ENCODE measurements at places on chromosomes 16 and 17.

DNA sequence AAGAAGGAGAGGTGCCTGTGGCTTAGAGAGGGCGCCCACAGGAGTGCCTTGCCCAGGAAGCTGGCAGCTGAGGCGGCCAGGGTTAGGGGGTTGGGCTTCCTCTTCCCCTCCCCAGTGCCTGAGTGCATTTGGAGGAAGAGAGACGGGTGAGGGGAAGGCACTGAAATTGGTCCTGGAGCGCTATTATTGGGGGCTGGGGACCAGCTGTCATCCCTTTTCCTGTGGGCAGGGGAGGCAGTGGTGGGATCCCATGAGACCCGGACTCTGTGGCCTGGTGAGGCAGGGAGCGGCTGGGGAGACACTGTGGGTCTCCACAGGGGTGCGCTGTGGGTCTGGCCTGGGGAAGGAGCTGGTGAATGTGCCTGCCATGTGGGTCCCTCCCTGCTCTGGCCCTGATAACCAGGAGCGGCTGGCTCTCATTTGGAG lies 259.7 kb downstream of the SEC14L1 start:
- DNase-seq = peak; percentile 63

- DNase-seq = no peak
Measured at GRCh38 chr16:71585318-71585703, 8.4 kb upstream of the TAT start.

GRCh38 chr17:1050246-1050995 lies 53.5 kb downstream of the TIMM22 start:
- peak; percentile 28 for DNase-seq

- DNase-seq = no peak
Measured at GRCh38 chr16:70493802-70494201, 29.6 kb downstream of the COG4 start.

- no peak for DNase-seq
Measured at GRCh38 chr16:14378689-14379467, 251.2 kb downstream of the PARN start.

- DNase-seq = no peak
Measured at GRCh38 chr17:42185621-42185930, 324 bp upstream of the HCRT start.

- DNase-seq = no peak
Measured at GRCh38 chr16:87457061-87457611, 35.7 kb downstream of the ZCCHC14 start.

- no peak for DNase-seq
Measured at GRCh38 chr17:48148854-48149786, 41.6 kb downstream of the SNX11 start.

- DNase-seq = peak; percentile 15
Measured at GRCh38 chr16:2767891-2768290, 9.2 kb downstream of the ELOB start.

GRCh38 chr16:84774810-84775209 lies 45.0 kb upstream of the CRISPLD2 start:
- no peak for DNase-seq

- peak; percentile 77 for DNase-seq
Measured at GRCh38 chr17:27379888-27380533, 76.2 kb upstream of the KSR1 start.

- DNase-seq = peak; percentile 67
Measured at GRCh38 chr17:8019665-8020650, 17.5 kb downstream of the GUCY2D start.

DNA sequence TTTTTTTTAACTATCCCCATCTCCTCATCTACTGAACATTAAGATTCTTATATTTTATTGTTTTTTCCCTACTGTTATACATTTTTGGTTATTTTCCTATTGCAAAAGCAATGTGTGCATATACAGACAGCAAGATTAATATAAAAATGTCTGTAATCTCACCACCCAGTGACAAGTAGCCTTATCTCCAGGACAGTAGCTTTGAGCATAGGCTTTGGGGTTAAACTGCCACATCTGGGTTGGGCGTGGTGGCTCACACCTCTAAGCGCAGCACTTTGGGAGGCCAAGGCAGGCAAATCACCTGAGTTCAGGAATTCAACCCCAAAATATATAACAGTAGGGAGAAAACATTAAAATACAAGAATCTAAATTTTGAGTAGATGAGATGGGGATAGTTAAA lies 27.4 kb upstream of the SSTR2 start:
- no peak for DNase-seq

DNA sequence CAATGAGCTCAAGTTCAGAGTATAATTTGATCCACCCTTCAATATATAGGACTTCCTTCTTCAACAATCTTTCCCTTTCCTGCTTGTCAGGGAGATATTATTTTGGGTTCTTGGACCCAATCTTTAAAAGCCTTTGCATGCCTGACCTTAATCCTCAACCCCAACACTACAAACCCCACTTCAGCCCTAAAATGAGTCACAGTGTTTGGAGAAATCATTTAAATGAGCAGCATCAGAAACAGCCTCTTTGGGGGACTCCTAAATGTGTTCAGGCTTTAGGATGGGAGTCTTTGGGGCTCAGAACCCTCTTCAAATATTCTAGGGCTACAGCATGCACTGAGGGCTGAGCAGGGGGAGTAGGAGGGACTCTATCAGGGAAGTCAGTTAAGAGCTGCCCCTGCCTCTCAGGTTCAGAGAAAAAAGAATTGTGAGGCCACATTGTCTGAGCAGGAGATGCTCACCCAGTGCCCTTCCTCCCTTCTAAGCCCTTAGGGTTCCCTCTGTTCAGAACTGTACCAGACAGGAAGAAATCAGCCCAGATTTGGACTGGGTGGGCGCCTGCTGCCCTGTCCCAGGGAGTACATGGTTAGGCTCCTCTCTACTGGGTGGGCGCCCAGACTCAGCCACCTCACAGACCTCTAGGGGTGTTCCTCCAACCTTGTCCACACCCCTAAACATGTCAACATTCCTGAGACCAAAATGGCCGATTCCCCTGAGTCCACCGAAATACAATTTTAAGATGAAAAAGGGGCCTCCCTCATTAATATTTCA lies 5.0 kb downstream of the NEUROD2 start:
- no peak for DNase-seq
